ENCODE measurements at places on chromosomes 11 and 22.
A peak's percentile ranks its signal among the peaks of the same experiment; 100 is the strongest.

GRCh38 chr11:125332821-125333220 lies 163.2 kb downstream of the FEZ1 start:
- DNase-seq: no peak

GRCh38 chr11:93160156-93160555 lies 37.6 kb downstream of the SLC36A4 start:
- DNase-seq: no peak

- peak; percentile 85 for DNase-seq
Measured at GRCh38 chr11:128726458-128727139, 32.7 kb downstream of the FLI1 start.

GRCh38 chr11:76615950-76616349 lies 54.6 kb downstream of the LRRC32 start:
- DNase-seq: no peak

DNA sequence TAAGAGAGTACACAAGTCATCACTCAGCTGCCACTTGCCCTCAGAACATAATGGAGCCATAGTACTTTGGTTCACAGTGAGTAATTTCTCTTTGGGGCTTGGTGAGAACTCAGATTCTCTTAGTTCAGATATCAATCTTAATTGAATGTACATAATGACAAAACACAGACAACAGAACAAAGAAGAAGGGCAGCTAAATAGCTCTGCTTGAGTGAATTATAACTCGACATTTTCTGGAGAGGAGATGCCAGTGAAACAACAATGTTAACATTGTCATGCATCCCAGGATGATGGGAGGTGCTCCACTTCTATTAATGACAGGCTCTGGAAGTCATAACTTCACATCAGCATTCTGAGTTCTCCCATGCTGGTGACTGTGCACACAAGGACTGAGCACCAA lies 508.1 kb downstream of the TMEM135 start:
- no peak for DNase-seq

GRCh38 chr22:38162881-38163843 lies 18.5 kb downstream of the PLA2G6 start:
- no peak for DNase-seq

DNA sequence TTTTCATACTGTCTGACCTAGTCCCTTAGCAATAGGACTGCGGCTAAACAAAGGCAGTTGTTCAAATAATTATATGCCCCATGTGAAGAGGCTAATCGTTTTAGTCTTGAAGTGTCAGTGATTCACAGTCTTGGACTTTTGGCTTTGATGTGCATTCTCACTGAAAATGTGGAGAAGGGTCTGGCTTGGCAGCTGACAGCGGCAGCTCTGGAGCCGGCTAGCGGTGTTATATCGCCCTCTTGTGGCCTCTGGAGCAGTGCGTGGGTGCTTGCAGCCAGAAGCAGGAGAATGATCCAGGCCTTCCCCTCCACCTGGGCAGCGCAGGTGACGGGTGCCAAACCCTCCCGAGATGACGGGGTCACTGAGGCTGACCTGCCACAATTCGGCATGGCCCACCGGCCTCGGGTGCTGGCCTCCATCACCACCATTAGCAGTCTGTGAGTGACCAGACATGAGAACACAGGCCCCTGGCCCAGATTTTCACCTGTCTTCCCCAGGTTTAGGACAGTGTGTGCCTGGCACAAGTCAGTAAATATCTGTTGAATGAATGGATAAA lies 90.3 kb upstream of the PITPNB start:
- DNase-seq: peak; percentile 87

- DNase-seq: no peak
Measured at GRCh38 chr22:32000181-32000580, 42.9 kb upstream of the SLC5A1 start.

DNA sequence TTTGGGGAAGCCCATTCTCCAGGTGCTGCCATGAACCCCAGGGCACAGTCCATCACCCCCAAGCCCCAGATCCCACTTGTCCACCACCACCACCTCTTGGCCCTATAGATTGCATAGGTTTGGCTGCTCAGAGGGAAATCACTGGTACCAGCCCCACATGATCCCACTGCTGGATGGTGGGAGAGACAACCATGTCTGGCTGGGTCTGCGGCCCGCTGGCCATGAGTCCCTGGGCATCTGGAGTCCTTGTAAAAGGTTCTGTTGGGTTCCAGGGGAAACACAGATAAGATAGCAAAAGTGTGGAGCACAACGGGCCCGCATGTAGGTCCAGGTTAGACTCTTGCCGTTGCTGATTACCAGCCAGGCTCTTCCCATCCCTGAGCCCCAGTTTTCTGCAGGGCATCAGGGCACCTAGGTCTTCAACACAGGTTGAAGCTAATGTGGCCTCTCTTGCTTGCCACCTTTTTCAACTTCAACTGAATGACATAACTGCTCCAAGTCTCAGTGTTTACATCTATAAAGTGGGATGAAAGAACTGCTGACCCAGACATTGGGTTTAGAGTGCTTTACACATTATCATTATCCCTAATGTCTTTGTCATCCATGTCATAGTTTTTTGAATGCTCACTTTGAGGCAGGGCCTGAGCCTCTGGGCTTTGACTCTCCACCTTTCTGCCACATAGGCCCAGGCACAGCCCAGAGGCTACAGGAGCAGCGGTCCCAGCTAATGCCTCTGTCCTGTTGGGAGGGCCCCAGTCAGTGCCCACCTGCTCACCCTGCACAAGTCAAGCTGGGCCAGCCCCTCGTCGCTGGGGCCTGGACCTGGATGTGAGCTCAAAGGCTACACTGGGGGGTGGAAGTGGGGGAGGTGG lies 1.0 kb upstream of the TANGO2 start:
- DNase-seq: no peak

DNA sequence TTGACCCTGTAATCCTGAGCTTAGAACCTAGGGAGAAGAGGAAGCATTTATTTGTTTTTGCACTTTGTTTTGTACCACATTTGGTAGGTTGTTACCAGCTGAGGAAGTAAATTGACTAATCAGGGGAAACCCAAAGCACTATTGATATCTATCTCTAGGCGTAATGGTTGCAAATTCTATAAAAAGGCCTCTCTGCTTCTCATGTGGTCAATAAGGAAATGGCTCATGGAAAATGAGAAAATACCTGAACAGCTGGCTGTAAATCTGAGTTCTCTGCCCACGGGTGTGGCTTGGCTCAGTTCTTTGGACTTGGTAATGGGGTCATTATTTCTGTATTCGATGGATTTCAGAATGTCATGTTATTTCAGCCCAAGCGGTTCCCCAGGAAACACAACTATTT lies 42.4 kb downstream of the BARX2 start:
- DNase-seq: no peak

DNA sequence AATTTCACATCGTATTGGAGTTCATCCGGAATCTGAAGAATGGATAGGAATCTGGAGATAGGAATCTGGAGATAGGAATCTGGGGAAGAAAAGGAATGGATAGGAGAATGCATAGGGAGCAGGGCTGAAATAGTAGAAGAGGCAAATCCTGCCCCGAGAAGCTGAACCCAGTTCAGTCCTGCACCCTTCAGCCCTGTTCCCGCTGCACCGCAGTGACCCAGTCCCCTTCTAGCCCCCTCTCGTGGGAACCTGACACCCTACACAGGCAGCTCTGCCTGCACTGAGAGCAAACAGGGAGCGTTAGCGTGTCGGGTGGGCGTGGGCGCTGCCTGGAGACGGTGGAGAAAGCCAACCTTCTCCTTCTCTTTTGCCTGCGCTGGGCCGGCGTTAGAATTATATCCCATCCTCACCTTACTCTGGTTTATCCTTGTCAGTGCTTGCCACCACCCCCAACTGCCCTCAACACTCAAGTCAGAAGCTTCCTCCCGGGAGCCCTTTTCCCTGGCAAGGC lies 1.0 kb upstream of the CCKBR start:
- no peak for DNase-seq

- no peak for DNase-seq
Measured at GRCh38 chr11:116511684-116512083, 261.1 kb downstream of the BUD13 start.

- DNase-seq: peak; percentile 88
Measured at GRCh38 chr22:49934891-49935557, 16.6 kb downstream of the CRELD2 start.

GRCh38 chr11:19430346-19430745 lies 189.6 kb upstream of the E2F8 start:
- DNase-seq: no peak

GRCh38 chr11:101770648-101771047 lies 144.2 kb upstream of the CEP126 start:
- DNase-seq: no peak

DNA sequence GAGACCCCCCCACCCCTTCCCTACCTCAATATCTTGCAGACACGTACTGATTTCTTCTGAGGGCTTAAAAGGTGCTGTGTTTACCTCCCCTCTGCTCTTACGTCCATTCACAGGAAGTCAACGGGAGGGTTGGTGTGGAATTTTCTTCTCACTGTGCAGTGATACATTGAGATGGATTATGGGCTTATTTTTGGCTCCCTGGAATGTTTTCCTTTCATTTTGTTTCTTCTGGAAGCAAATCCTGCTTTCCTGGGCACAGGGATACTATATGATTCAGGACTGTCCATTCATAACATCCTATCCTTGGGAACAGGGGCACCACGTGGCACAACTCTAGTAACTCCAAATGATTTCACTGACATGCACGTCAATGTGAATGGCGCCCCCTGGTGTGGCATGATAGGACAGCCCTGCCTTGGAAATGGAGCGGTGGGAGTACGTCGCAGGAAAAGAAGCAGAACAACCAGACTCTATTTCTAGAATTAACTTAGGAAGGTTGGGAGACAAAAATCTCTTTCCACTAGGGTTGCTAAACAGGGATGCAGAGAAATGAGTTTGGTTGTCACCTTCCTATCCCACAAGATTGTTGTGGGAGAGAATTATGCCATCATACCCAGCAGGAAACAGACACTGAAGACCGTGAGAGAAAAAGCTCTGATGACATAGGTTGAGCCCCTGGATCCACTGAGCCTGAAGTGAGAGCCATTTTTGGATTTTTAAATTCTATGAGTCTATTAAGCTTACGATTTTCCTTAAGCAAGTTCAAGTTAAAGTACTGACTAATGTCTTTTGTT lies 146.5 kb upstream of the RAG2 start:
- peak; percentile 53 for DNase-seq

GRCh38 chr11:24502425-24502824 lies 5.6 kb downstream of the LUZP2 start:
- DNase-seq: no peak

DNA sequence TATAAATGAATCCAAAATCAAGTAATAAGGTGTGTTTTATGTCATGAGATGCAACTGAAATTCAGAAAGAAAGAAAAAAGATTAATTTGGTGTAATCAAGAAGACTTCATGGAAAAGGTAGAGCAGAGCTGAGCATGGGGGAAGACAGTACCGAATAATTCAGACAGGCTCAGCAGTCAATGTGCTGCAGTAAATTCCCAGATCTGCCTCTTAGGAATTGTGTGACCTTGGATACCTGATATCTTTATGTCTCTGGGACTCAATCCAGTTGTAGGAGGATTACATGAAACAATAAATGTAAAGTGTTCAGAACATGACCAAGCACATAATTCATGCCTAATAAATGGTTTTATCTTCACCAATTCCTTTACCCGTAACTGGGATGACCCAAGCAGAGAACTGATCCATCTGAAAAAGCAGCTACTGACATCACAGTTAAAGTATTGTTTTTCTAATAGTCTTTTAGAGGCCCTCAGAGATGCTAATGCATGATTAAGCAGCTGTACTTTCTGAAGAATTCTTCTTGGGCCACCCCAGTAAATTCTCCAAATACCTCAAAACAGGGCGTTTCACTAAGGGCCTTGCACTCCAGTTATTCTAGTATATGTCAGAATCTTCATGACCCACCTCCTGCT lies 7.8 kb downstream of the MS4A12 start:
- DNase-seq: no peak

DNA sequence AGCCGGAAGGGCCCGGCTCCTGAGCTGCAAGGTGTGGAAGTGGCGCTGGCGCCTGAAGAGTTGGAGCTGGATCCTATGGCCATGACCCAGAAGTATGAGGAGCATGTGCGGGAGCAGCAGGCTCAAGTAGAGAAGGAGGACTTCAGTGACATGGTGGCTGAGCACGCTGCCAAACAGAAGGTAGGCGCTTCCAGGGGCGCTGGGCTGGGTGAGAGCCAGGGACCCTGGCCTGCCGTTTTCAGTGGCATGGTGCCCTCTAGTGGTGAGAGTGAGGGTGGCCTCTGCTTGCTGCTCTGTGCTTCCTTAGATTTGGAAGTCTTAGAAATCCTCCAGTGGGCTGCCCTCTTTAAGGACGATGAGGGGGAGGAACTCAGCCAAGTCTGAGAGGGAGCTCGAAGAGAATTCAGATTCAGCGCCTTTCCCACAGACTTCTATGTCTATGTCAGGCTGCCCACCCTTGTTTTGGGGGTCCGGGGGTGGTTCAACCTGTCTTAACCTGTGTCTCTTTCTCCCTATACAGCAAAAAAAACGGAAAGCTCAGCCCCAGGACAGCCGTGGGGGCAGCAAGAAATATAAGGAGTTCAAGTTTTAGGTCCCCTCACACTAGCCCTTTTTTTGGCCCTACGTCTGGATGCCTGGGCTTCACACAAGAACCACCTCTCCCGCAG lies 1.8 kb upstream of the PACS1 start:
- peak; percentile 84 for DNase-seq

DNA sequence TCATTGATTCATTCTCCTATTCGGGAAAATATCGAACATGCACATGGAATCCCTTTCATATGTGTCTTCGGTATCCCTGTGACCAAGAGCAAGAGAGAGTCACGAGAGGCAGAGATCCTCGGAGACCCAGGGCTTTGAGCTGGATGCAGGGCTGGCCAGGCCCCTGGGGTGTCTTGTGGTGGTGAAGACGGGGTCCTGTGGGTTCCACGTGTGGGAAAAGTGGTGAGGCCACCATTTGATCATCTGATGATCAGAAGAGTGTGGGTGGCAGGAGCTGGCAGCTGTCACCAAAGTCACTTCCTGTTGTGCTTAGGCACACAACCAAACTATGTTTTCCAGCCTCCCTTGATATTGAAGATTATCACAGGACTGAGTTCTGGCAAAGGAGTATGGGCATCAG lies 94.0 kb downstream of the BRD1 start:
- DNase-seq: no peak

DNA sequence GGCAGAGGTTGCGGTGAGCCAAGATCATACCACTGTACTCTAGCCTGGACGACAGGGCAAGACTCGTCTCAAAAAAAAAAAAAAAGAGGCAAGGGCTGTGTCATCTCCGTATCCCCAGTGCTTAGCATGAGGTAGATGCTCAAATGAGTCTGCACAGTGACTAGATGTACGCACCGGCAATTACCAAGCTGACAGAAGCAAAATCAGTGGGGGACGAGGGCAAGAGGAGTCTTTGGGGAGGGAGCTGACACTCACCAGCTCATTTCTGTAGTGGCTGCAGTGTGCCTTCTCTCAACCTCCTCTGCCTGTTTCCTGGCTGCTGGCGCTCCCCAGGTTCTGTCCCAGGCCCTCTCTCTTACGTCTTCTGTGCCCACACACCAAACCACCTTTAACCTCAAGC lies 69.9 kb downstream of the PACSIN2 start:
- no peak for DNase-seq

GRCh38 chr22:38613588-38613987 lies 42.6 kb downstream of the FAM227A start:
- no peak for DNase-seq

- no peak for DNase-seq
Measured at GRCh38 chr11:126654886-126655806, 299.7 kb downstream of the ST3GAL4 start.
